ENCODE measurements at places on chromosomes 3 and 15. TPM values are rescaled to one million over a fixed set of nuclear protein-coding genes. Genes with fewer than 3 reads are reported as not detected.

DNA sequence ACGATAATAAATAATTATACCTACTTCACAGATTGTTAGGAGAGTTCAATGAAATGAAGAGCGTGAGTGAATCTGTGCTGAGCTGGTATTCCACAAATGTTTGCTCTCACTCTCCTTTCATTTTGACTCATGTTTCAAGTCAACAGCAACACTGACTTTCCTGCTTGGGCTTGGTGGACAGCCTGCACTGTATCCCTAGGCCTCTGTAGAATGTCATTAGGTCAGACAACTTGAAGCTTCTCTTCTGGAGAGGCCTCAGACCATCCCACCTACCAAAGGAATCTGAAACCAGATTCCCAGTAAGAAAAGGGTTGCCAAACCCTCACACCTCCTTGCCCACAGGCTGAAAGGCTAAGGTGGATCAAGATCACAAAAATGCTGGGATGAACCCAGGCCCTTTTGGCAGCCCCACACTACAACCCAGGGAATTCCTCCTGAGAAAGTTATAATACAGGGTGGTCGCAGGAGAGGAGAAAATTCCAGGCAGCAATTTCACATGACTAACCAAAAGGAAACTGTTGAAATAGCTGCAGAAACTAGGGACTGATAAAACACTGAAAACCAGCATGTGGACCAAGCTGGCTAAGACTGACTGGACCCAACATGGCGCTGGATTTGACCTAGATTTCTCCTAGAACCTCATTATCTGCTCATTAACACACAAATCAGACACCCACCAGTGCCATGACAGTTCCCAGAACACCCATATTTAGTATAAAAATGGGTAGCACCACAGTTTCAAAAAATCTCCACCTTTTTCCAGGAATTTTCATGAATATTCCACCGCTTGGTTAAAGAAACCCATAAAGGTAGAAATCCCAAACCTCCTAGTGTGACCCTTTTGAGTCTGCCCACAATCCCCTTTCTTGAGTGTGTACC is 57.0 kb upstream of the ZNF148 start:
- DNase-seq, result no peak

TEX9 gene
- total RNA-seq, result 3.8 TPM

- no peak for DNase-seq
These were observed 1442.8 kb upstream of the ALCAM start for GRCh38 chr3:103923907-103924306.

DNA sequence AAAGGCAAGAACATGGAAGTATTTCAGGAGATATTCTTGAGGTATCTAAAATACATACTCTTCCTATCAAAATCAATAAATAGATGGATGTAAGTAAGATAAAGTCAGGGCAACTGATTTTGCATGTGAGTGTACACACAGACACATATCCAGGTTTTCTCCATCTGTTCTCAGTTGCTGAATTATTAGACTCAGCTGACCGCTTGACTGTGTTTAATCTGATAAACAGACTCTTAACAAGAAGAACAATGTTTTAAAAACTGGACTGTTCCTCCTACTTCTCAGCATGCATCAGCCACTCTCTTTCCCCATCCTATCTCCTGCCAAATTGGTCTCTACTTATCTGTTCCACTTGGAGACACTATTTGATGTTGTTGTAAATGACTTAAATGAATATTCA is 73.5 kb downstream of the GOLGA8G start:
- no peak for DNase-seq

- DNase-seq, result no peak
These were observed 357.7 kb downstream of the CLSTN2 start for GRCh38 chr3:140292684-140293083.

CCDC13 gene
- total RNA-seq, result 3.6 TPM

- DNase-seq, result no peak
These were observed 87.1 kb downstream of the ARNT2 start for GRCh38 chr15:80491163-80491847.

- peak; percentile 25 for DNase-seq
These were observed 86.3 kb upstream of the TCF12 start for GRCh38 chr15:56832125-56832524.

- DNase-seq, result no peak
These were observed 21.1 kb downstream of the RBP2 start for GRCh38 chr3:139455206-139455605.

- DNase-seq, result no peak
These were observed 73.1 kb downstream of the RORA start for GRCh38 chr15:61155741-61156700.

ELL3 gene
- total RNA-seq, result 7.4 TPM

LIPC gene
- 0.89 TPM for total RNA-seq

GRCh38 chr3:167738037-167738436 is 2.5 kb downstream of the SERPINI1 start:
- DNase-seq, result no peak

- DNase-seq, result no peak
These were observed 64.1 kb downstream of the AAGAB start for GRCh38 chr15:67190326-67190725.

DNA sequence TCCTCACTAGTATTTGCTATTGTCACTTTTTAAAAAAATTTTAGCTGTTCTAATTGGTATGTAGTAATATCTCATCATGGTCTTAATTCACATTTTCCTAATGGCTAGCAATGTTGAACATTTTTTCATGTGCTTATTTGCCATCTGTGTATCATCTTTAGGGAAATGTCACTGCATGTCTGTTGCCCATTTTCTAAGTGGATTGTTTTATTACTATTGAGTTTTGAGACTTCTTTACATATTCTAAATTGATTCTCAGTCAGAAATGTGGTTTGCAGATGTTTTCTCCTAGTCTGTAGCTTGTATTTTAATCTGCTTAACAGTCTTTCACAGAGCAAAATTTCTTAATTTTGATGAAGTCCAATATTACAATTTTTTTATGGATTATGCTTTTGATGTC is 33.6 kb upstream of the SEC22A start:
- DNase-seq, result no peak

RRP9 gene
- 21.1 TPM for total RNA-seq

- DNase-seq, result no peak
These were observed 1.2 kb upstream of the ABHD17C start for GRCh38 chr15:80693682-80694610.

- DNase-seq, result no peak
These were observed 40.3 kb upstream of the TSC22D2 start for GRCh38 chr3:150367757-150368156.

NOX5 gene
- not detected for total RNA-seq

- DNase-seq, result peak; percentile 48
These were observed 3.7 kb downstream of the IFT80 start for GRCh38 chr3:160395297-160395696.

NGLY1 gene
- 33.5 TPM for total RNA-seq

DNA sequence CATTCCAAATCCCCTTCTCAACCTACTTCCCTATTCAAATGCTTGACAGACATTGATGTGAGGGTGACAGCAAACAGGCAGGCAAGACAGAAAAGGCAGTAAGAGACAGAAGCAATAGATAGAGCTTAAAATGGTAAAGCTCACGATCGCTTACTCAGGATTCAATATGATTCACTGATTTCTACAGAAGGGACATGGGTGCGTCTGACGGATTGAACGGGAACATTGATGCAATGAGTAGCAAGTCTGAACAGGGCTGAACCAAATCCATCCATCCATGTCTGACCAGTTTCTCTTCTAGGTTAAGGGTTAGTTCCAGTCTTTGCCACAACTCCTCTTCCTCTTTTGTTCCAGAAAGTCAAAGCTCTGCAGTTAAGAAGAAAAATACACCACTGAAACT is 35.1 kb downstream of the P2RY1 start:
- no peak for DNase-seq

DNA sequence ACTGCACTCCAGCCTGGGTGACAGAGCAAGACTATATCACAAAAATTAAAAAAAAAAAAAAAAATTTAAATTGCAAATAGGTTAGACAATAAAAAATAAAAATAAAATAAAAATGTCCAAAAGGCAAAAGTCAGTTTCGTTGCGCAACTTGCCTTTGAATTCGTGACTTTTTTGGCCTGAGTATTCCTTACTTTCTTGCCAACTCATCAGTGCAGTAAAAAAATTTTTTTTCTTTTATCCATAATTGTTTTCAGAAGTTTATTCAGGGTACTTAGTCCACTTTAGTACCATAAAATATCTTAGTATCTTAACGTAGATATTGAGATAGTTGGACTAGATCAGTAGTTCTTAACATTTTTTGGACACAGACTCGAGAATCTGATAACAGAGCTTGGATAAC is 22.4 kb upstream of the CILP start:
- DNase-seq, result no peak

GRCh38 chr15:46856839-46857502 is 860.3 kb upstream of the SEMA6D start:
- DNase-seq, result no peak

DNA sequence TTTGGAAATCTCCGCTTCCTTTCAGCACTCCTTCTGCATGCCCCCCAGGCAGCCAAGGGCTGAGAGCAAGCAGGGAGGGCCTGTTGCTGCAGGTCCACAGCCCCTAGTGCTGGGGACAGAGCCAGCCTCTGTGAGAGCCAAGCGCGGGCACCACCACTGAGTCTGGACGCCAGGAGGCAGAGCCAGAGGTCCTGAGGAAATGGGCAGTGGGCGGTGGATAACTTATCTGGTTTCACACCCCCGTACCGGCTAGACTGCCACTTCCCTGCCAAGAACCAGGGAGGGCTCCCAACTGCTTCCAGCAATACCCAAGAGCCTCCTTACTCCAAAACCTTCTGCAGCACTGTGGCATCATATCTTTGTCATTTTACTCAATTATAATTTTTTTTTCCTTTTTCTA is 141.6 kb upstream of the IGF1R start:
- DNase-seq, result no peak

SCAP gene
- total RNA-seq, result 68.7 TPM

- DNase-seq, result no peak
These were observed 396.0 kb downstream of the GAP43 start for GRCh38 chr3:116019254-116019763.

ETFA gene
- 82.9 TPM for total RNA-seq

NIT2 gene
- total RNA-seq, result 24.1 TPM

DNA sequence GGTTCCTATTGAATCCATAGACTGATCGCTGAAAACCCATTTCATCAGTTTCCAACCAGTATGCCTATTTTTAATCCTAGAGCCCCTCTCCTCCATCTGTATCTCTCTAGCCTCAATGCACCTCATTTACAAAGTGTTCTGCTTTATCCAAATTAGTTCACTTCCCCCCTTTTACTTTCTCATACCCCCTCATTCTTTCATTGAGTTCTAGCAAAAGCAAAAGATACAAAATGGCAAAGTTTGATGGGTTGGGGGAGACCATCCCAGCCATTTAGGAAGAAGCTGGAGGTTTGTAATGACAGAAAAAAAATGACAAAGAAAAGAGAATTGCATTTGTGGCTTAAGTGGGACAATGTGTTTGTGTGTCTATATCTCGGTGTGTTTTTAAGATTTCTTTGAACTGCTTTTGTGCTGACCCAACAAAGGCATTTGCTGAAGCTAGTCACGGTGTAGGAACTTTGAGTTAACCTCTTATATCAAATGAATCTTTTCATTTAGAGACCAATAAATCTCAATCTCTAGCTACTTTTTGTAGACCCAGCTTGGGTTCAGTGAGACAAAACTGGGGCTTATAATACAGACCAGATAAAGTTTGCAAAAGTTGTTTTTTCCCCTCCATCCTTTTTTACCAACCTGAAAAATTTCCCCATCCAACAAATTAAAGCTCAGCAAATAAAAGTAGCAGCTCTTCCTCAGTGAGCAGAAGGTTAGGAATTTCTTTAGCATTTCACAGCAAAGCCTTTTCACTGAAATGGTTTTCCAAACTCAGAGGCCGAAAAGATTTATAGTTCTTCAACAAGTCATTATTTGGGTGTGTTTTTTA is 18.7 kb downstream of the NR2F2 start:
- no peak for DNase-seq

GRK7 gene
- 0.22 TPM for total RNA-seq
